ENCODE measurements at places on chromosomes 13 and 19.

GRCh38 chr19:49490287-49491029 is 3.0 kb downstream of the RPL13A start:
- no peak for DNase-seq

GRCh38 chr13:32125751-32126150 is 94.2 kb downstream of the FRY start:
- no peak for DNase-seq

DNA sequence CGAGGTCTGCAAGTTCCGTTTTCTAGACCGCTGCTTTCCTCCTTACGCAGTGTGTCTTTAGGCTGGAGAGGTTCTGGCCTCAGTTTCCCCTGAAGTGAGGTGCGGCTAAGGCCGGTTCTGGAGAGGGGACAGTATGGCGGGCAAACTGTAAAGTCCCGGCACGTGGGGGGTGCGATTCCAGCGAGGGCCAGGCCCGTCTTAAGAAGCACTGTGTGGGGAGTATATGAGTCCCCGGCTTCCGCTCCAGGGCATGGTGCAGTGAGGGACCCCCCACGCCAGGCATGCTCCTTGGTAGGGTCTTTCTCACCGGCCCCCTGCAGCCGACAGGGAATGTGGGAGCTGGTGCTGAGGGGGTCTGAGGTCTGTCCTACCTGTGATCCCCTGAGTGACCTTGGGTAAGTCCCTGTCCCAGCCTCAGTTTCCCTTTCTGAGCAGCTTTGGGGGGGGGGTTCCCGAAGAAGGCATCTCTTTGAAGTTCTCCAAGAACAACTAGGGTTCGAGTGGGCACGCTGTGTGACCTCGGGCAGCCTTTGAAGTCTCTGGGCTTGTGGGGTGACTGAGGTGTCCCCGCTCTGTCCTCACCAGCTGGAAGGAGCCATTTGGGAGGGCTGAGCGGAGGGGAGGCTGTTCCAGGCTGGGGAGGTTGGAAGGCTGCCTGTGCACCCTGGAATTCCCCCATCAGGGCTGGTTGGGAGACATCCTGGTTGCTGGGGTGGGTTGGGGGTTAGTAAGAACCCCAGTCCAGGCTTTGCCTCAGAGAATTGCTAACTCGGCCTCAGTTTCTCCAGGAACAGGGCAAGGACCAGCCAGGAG is 1.5 kb downstream of the NFIC start:
- no peak for DNase-seq

GRCh38 chr19:3455393-3455955 is 24.9 kb downstream of the SMIM24 start:
- no peak for DNase-seq

GRCh38 chr19:10155839-10156238 is 36.1 kb upstream of the EIF3G start:
- DNase-seq = no peak

DNA sequence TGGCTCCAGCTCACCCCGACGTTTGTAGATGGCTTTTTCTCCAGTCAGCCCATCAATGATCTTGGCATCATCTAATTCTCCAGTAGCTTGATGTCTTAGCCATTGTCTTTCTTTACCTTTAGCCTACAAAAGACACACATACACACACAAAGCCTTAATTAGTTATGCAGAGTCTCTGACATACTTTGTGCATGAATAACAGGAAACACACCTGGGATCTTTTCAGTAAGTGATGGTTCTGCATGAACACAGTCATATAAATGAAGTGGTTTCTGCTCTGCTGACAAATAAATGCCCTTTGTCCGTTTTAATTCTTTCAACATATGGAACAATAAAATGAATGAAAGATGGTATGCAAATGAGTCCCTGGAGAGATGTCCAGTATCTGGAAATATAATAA is 133.3 kb downstream of the RGCC start:
- no peak for DNase-seq

DNA sequence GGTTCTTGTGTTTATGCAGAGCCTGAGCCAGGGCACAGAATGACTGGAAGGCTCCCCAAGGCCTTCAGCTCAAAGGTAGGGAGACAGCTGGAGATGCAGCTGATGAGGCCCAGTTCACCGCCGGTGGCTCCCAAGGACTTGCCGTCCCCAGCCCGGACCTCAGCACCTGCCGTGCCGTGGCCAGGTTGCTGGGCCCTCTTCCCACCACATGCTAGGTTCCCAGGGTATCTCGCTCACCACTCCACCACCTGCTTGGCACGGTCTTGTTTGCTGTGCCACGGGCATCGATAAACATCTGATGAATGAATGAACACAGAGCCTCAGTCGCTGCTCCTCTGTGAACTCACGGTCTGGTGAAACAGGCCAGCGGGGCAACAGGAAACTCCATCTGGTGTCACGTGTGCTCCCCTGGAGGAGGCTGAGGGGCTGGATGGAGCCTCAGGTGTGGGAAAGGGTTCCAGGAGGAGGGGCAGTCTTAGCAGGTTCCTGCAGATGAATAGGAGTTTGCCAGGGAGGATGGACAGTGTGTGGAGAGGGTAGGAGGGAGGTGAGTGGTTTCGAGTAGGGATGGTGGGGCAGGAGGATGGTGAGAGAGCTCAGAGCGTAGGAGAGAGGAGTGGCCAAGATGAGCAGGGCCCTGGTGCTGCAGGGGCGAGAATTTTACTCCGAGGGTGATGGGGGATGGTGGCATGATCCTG is 3.6 kb upstream of the KLK14 start:
- DNase-seq = no peak
